Midbrain (tissue), 1 donor: ENCODE measurements at places on chromosomes 4 and X.

DNA sequence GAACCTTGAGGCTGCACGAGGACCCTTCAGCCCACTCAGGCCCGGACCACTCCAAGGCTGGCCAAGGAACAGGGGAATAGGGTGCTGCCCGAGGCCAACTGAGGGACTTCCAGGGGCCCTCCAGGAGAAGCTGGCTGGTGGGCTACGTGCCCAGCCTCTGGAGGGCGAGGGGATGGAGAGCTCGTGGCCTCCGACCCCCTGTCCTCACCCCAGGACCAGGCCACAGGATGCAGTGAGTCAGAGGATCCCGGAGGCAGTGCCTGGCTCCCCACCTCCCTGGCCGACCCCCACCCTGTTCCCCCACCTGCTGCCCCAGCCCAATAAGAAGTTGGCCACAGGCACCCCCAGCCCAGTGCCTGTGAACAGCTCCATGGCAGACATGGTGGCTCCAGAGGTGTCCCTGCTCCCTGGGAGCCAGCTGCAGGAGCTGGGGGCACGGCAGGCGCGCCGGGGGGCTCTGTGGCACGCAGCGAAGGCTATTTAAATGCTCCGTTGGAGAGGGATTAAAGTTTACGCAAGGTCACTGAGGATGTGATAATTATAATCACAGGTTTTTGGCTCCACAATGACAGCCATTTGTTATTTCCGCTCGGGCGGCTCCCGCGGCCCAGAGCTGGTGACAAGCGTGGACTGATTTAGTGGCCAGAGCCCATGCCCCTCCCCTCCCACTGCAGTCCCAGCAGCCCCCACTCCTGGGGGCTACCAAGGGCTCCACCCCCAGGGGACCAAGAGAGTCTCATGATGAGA lies 95.7 kb upstream of the NKX1-1 start:
- no peak for DNase-seq

GRCh38 chr4:133483600-133484246 lies 334.6 kb downstream of the PCDH10 start:
- peak; percentile 32 for DNase-seq

DNA sequence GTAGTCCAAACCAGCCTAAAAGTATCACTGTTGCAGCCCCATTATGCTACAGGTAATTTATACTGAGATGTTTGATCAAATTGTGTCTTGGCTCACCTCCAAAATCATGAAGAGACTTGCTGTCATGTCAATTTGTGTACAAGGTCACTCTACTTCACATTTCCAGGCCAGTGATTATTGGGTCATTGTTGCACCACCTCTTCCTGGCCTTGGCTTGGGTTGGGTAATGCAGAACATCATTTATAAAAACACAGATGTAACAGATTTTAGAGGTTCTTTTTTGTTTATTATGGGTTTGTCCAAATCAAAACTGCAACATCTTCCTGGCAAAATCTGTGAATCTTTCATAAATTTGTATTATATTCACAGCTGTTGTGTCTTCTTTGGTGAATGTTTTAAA lies 459.5 kb downstream of the ANKRD50 start:
- no peak for DNase-seq

DNA sequence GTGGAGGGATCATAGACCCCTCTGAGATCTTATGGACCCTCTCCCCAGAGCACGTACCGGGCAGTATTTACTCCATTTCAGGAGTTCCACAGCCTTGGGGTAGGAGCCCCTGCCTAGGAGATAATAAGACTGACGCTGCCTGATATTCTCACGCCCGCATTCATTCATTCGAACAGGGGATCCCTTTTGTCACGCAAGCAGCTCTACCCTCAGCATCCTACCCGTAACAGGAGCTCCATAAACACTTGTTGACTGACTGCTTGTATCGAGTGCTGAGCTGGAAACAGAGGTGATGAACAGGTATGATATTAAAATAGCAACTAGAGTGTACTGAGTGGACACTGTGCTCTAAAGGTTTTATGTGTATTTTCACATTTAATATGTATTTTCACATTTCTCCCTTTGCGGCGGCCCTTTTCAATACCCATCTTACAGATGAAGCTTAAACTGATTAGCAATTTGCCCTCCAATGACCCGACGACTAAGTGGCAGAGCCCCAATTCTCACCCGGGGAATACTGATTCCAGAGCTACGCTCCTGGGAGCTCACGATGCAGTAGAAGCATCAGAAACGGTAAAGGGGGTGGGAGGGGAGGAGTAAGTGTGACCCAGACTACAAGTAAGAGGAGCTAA lies 888 bp downstream of the RAB28 start:
- DNase-seq, result no peak

GRCh38 chrX:15059474-15059873 lies 186.3 kb downstream of the MOSPD2 start:
- DNase-seq, result no peak

DNA sequence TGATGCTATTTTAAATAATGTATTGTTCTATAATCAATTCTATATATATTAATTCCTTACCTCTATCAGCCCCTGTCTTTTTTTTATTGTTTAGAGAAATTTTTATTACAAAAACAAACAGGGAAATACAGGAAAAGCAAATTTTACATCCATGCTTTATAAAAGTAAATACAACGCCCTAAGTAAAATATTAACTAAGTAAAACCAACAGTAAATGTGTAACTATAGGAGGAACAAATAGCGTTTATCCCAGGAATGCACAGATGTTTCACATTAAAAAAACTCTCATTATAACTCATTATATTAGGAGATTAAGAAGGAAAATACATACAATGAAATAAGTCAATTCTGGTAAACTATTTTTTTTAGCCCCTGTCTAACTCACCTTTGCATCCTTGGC lies 8.2 kb upstream of the ITM2A start:
- DNase-seq, result no peak

- DNase-seq, result no peak
These were observed 20.2 kb downstream of the TMEM31 start for GRCh38 chrX:103730796-103731493.

DNA sequence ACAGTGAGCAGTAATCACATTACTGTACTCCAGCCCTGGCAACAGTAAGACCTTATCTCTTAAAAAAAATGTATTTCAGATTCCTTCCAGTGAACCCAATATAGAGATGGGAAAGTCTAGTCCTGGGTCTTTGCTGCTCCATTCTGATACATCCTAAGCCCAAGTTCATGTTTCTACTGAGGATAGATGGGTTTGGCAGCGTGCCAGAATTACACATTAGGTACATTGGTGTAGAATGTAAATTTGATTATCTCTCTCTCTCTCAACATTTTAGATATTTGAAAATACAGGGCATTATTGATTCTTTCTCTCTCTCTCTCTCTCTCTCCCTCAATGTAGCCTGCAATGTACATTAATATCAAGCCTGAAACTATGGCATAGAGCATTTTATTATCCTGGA lies 43.5 kb upstream of the ZNF330 start:
- DNase-seq, result no peak

DNA sequence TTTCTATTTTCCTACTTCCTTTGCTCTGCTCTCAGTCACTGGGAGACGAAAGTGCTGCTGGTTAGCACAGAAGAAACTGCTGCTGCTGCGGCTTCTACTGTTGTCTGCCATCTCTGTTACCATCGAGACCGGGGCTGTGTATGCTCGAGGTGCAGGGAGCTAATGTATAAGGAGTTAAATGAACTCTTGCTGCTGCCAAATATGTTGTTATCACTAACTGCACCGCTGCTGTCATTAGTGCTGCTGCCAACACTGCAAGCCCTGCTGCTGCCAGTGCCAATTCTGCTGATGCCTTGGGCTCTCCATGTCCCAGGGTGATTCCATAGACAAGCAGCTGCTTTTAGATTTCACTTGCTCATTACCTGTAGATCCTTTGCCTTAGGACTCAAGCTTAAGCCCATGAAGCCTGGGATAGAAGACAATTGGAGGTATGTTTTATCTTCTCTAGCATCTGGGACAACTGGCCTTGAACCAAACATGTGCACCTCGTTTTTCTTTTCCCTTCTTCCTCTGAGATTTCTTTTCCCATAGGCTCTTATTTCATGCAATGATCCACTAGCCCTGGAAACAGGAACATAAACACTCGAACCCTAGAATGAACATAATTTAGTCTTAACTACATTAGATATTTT lies 107.8 kb downstream of the CCSER1 start:
- no peak for DNase-seq

DNA sequence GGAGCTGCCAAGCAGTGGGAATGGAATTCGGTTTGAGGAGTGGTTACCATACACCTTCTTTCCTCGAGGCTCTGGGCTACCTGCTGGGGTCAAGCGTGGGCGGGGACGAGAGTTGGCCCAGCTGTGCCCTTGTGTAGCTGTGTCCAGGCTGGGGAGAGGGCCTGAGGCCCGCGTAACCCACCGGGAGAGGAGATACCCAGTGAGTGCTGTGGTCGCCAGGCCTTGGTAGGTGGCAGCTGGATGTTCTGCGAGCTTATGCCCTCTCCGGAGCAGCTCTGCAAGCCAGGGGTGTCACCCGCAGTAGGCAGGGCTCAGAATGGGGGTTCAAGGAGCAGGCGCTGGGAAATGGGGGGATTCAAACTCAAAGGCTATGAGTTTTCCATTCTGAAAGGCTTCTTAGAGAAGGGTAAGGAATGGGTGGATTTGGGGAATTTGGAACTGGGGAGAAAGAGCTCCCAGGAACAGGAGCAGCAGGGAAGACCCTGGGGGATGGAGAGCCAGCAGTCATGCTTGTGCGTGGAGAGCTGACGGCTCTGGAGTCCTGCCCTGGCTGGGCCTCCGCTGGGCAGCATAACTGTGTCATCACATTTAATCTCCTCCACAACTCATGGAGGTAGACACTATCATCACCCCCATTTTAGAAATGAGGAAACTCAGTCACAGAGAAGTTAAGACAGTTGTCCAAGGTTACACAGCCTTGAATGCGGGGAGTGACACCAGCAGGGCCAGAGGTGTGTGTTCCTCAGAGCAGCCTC lies 117.5 kb downstream of the SORCS2 start:
- no peak for DNase-seq

GRCh38 chrX:114532111-114532805 lies 51.6 kb upstream of the HTR2C start:
- DNase-seq, result no peak
